ENCODE measurements at places on chromosomes 6 and 20.

- DNase-seq, result no peak
Measured at GRCh38 chr6:55979526-55979925, 104.1 kb upstream of the BMP5 start.

DNA sequence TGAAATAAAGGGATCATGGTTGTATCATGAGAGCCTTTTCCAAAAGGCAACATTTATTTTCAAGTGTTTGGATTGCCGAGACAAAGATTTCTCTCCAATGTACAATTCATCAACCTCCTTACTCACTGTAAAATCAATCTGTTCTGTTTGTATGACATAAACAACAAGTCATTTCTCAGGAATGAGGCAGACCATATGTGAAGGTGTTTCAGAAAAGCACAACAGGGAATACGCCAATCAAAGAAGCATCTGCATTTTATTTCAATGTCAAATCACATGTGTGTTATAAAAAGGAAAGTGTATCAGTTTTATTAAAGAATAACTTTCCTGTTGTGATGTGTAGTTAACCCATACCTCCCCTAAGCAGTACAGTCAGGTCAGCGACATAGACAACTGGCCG, 653.7 kb downstream of the TFAP2A start:
- no peak for DNase-seq

GRCh38 chr20:8545212-8545611, 413.1 kb downstream of the PLCB1 start:
- DNase-seq, result no peak

DNA sequence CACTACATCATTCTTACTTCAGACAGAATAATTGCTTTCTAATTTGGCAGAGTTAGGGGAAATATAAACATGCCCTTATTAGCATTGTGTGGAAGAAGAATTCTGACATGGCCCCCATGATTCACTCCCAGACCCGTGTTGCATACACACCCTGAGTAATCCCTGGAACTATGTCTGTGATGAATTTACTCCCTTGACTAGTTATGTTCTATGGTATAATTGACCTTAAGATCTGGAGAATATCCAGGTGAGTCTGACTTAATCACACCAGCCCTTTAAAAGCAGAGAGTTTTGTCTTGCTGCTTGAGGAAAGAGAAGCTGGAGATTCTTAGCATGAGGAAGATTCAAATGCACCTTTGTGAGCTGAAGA, 262.9 kb downstream of the SOX4 start:
- DNase-seq, result no peak

DNA sequence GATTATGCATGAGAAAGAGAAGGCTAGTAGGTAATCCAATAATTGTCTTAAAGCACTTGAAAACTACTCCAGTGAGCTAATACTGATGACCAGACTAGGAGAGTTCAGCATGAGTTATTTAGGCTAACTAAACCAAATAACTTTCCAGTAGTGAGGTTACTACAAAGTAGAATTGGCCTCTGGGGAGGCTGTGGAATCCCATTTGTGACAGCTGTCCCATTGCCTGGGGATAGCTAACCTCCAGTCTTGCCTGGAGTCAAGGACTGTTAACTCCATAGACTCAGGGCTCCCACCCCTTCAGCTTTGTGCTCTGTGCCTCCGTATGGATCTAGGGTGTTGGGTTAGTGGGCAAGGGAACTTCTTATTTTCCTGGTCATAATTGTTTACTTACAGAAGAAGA, 51.0 kb downstream of the KCNQ5 start:
- DNase-seq, result no peak

GRCh38 chr6:109121411-109121810, 26.1 kb downstream of the CEP57L1 start:
- DNase-seq, result no peak

DNA sequence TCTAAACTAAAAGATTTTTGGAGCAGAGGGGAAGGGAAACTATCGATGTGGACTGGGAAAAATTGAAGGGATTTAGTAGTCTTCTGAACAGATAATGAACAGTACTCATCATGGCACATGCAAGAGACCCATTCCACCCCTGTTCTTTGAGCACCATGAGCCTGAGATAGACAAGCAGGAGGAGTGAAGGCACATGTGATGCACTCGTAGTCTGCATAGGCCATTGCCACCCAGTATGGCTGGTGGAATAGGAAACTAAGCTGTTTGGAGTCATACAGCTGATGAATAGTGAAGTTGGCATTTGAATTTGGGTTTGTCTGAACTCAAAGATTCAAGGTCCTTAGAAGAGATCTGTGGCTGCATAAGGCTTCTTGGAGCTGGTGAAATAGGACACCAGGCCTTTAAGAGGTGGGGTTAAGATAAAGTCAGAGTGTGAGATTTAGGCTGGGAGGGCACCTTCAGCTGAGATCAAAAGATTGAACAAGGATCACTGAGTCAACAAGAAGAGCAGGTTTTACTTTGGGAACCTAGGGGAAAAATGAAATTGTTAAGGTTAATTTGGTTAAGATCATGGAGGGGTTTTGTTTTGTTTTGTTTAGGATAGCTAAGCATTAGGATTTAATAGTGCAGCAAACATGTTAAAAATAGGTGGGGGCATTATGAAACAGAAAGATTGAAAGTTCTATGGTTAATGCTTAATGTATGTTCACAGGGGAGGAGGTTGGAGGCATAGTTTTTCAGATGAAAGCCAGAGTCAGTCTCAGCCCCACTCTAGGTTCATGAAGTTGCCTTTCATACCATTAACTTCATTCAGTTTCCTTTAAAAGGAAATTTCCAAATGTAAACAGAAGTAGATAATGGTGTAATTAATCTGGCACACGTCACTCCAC, 148.8 kb downstream of the ARID1B start:
- no peak for DNase-seq

GRCh38 chr6:27825025-27825793, 87.0 kb downstream of the OR2B2 start:
- no peak for DNase-seq

- no peak for DNase-seq
Measured at GRCh38 chr6:66568271-66568670, 861.2 kb upstream of the EYS start.

DNA sequence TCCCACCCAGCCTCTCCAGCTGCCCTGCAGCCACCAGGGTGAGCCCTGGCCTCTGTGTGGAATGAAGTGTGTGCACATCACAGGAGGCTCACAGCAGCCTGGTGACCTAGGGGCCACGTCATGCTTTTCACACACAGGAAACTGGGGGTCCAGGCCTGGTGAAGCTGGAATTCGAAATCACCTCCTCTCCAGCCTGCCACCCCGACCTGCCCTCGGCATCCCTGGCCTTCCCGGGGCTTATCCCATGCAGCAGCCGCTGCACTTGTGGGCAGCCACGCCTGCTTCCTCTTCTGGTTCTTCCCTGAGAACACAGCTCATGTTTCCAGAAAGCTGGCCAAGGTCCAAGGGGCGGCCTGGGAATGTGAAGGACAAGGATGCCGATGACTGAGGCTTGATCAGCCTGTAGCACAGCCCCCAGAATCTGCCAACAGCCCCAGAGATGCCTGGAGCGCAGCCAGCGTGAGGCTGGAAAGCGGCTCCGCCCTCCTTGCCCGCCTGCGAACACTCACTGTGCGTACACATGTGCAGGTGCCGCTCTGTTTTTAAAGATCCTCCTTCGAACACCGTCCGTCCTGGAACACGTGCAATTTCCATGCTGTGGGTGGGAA, 4.2 kb upstream of the NTSR1 start:
- no peak for DNase-seq

DNA sequence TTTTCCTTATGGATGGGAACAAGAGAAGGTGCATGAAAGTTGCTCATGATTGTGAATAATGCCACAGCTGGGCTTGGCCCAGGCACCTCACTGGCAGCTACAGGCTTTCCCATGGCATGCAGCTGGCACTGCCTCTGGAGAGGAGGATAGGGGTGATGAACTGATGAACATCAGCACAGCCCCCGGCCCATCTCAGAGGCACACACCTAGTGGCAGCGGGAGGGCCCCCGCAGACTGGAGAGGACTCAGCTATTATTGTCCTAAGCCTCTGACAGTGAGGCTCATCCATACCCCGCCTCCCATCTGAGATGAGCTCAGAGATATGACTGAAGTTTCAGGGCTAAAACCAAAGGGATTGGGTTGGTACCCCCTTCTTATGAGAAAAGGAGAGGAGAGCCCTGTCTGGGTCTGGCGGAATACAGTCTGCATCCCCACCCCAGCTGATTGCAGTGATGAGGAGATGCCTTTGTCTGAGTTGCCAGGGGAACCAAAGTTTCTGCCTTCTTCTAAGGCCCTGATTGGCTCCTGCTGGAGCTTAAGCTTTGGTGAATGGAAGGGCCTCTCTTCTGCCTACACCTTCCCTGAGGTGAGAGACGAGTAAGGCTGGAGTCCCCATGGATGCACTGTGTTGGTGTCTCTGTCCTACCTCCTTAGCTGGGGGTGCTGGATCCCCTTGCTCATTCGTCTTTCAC, 27.6 kb upstream of the EPB41L1 start:
- no peak for DNase-seq

DNA sequence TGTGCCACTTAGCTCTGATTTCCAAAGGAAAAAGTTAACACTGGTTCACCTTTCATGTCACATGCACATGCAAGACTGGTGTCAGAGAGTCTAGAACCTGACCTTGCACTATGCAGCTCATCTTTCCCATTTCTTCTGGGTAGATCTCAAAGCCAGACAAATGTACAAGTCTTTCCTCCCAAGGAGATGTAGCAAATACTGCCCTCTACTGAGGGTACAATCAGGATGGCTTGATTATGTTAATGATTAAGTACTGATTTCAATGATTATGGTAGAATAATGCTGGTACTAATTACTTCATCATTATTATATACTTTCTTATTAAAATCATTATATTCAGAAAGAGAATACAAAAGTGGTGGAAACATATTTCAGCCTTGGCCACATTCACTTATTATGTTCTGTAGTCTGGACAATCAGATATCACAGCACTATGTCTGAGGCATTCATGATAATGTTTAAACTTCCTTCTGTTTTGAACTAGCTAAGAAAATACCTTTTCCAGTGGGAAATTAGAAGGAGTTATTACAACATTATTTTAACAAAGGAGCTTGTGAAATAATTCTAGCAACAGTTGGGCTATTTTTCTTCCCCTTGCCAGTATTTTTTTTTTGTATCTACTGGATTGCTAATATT, 68.5 kb upstream of the FOXO3 start:
- DNase-seq, result no peak

GRCh38 chr6:144582939-144583613, 297.9 kb downstream of the UTRN start:
- DNase-seq, result peak; percentile 38

- no peak for DNase-seq
Measured at GRCh38 chr6:131084982-131085381, 21.9 kb upstream of the EPB41L2 start.

DNA sequence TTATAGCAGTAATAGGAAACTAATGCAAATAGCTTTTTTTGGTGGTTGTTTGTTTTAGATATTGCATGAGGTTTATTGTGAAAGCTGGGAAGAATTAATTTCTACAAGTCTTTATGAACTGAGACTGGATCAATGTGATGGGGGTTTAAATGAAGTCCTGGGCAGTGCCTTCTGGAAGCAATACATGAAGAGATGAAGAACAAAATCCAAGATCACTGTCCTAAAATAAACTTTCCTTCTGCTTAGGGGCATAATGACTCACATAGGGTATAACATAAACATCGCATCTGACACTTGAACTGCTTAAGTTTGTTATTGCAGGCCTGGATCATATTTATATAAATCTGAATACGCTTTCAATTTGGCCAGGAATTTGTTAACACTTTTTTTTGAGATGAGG, 20.9 kb upstream of the SHLD1 start:
- DNase-seq, result no peak

DNA sequence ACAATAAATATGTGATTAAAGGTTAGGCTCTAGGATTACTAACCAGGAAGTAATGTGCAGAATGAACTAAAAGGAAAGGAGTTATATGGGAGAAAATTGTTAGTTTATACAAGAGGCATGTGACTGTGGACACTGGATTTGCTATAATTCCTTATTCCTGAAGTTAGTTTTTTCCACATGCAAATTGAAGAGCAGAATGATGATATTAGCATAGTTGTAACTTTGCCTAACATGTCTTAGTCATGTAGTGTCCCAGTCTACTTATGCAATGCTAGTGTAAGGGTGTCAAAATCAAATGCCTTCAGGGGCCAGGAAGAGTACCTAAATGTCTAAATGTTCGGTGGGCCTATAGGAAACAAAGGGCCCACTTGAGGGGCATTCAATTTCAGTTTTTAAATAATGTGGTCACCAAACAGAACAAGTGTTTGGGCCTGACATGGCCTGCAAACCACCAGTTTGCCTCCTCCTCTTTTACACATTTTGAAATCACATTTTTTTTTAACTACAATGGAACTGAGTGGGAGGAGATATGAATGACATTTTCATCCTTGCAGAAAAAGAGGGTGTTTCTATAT, 28.0 kb upstream of the CEP85L start:
- no peak for DNase-seq

DNA sequence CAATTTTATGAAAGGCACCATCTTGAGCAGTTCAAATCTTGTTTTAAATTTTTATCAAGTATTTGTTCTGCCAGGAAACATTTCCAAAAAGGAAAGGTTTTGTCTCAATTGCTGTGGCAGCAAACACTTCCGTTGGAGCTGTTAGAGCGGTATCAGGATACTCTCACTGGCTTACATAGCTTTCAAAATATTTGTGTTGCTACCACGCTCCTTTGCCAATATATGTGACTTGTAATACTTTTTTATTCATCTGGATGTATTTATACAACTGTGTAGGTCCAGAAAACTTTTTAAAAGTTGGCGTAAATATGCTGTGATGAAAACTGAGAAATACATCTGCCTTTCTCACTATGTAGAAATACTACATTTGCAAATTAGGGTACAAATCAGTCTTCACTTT, 37.8 kb upstream of the NHSL1 start:
- no peak for DNase-seq

DNA sequence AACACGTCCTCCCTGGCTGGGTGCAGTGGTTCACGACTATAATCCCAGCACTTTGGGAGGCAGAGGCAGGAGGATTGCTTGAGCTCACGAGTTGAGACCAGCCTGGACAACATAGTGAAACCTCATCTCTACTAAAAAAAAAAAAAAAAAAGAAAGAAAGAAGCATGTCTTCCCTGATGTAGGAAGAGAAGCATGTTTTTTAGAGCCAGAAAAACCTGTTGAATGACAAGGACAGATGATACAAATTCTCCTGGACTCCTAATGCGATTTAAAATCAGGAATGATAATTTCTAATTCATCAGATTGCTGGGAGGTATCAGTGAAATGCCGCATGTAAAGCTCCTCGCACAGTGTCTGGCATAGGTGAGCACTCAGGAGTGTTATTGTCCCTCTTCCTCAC, 23.7 kb upstream of the SEC63 start:
- DNase-seq, result no peak

- DNase-seq, result no peak
Measured at GRCh38 chr6:154363821-154364220, 7.2 kb upstream of the IPCEF1 start.

Data from effector memory CD8-positive, alpha-beta T cell (primary cell).